ENCODE measurements at places on chromosomes 3 and 15. TPM values are rescaled to one million over a fixed set of nuclear protein-coding genes. Genes with fewer than 3 reads are reported as not detected.
A peak's percentile ranks its signal among the peaks of the same experiment; 100 is the strongest.

PARP6 gene
- total RNA-seq: 80.9 TPM

DNA sequence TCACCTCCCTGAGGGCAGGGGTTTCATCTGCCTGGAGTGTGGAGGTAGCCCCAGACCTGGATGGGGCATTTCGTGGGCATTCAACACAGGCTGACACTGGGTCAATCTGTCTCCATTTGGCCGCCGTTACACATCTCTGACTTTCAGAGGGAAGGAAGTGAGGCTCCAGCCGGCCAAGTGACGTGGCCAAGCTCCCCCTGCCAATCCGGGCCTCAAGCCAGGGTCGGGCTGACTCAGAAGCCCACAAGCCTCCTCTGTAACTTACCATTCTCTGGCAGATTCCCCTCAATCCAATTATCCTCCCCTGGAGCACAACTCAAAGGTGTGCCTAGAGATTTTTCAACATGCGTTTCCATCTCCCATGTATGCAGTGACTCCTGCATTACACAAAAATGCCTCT, 227.6 kb downstream of the KLF13 start:
- no peaks in the 10 kb centered on the region for H3K36me3 ChIP-seq
- no peak overlapping the region for H3K27ac ChIP-seq
- H3K27me3 ChIP-seq: peaks cover 6% of the 10 kb centered on the region

GRCh38 chr15:94367726-94368535, 136.6 kb downstream of the MCTP2 start:
- H3K36me3 ChIP-seq: peaks cover 41% of the 10 kb centered on the region
- H3K4me1 ChIP-seq: peaks cover 23% of the 10 kb centered on the region
- peak overlapping the region; percentile 72 for H3K27ac ChIP-seq

GRCh38 chr3:45509038-45509767, 85.3 kb upstream of the LIMD1 start:
- no peak overlapping the region for H3K4me3 ChIP-seq
- DNase-seq: no peak
- no peaks in the 10 kb centered on the region for H3K4me1 ChIP-seq
- H3K27ac ChIP-seq: no peak overlapping the region
- H3K27me3 ChIP-seq: no peaks in the 10 kb centered on the region
- no peaks in the 10 kb centered on the region for H3K36me3 ChIP-seq

DNA sequence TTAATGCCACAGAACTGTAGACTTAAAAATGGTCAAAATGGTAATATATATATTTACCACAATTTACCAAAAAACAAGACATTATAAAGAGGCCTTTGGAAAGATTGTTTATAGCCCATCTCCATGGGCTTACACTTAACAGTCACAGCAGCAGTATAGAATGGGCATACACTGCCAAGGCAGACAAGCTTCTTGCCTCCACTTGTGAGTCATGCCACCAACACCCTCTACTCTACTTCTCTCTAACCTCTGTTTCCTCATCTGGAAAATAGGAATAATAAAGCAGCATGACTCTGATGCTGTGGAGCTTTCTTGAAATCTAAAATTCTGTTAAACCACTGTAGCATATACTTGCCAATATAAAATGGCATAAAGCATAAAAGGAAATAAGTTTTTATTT, 14.4 kb upstream of the GPR156 start:
- no peaks in the 10 kb centered on the region for H3K36me3 ChIP-seq
- H3K4me1 ChIP-seq: no peaks in the 10 kb centered on the region
- H3K27ac ChIP-seq: no peak overlapping the region
- H3K4me3 ChIP-seq: no peak overlapping the region
- H3K27me3 ChIP-seq: peaks cover 26% of the 10 kb centered on the region

GRCh38 chr15:100919481-100920405, 586 bp downstream of the LRRK1 start:
- H3K27ac ChIP-seq: no peak overlapping the region
- peak overlapping the region; percentile 54 for H3K4me3 ChIP-seq
- no peaks in the 10 kb centered on the region for H3K36me3 ChIP-seq
- H3K4me1 ChIP-seq: no peaks in the 10 kb centered on the region

GRCh38 chr3:135966271-135966961, 888 bp downstream of the PPP2R3A start:
- no peak for DNase-seq
- no peak overlapping the region for H3K27ac ChIP-seq
- peaks cover 12% of the 10 kb centered on the region for H3K4me1 ChIP-seq
- peak overlapping the region; percentile 80 for H3K4me3 ChIP-seq

CAPN3 gene
- total RNA-seq: 2.0 TPM

ALS2CL gene
- 0.11 TPM for total RNA-seq

PRKCD gene
- total RNA-seq: 34.9 TPM

- peaks cover 5% of the 10 kb centered on the region for H3K27me3 ChIP-seq
- H3K4me3 ChIP-seq: no peak overlapping the region
- DNase-seq: no peak
These were observed 64.1 kb downstream of the EXOG start for GRCh38 chr3:38560284-38560683.

Measured in natural killer cell treated with Interleukin-12 subunit alpha and Interleukin-12 subunit beta and Interleukin-15 and Interleukin-18, amount 100 ng/mL, for 72 hours (primary cell).